ENCODE measurements at places on chromosomes 7 and 10. TPM values are rescaled to one million over a fixed set of nuclear protein-coding genes. Genes with fewer than 3 reads are reported as not detected.

Gene ACSM6
- not detected for total RNA-seq

Gene PTPRZ1
- total RNA-seq = not detected

Gene ARMC3
- total RNA-seq = 1.1 TPM

Gene PRR15
- total RNA-seq = 2.3 TPM

Gene C10orf90
- 3.7 TPM for total RNA-seq

Gene MKX
- total RNA-seq = not detected

Gene C10orf62
- not detected for total RNA-seq

Gene HOXA10
- total RNA-seq = 7.1 TPM

Data from A549 treated with GW870086 at 1 μM for 4 hours (cell line).